ENCODE measurements at places on chromosomes 2 and 18.
A peak's percentile ranks its signal among the peaks of the same experiment; 100 is the strongest.

DNA sequence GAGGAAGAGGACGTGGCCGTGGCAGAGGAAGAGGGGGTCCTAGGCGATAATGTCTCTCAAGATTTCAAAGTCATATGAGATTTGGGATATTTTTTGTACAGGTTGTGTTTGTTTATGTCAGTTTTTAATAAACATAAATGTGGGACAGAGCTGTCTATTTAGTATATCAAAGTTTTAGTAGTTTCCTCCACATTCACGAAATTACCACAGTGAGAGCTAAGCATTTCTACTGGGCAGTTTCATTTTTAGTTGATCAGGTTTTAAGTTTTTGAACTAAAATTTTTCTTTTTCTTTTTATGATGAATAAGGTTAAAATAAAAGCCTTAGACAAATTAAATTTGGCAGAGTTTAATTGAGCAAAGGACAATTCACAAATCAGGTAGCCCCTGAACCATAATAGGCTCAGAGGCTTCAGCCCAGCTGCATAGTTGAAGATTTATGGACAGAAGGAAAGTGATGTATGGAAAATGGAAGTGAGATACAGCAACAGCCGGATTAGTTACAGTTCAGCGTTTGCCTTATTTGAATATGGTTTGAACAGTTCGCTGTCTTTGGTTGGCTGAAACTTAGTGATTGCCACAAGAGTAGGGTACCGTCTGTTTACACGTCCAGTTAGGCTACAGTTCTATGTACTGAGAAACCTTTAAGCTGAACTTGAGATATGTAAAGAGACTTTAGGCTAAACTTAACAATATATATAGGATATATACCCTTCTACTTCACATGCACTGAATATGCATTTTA is 17.1 kb downstream of the SNRPD1 start:
- no peak for DNase-seq

DNA sequence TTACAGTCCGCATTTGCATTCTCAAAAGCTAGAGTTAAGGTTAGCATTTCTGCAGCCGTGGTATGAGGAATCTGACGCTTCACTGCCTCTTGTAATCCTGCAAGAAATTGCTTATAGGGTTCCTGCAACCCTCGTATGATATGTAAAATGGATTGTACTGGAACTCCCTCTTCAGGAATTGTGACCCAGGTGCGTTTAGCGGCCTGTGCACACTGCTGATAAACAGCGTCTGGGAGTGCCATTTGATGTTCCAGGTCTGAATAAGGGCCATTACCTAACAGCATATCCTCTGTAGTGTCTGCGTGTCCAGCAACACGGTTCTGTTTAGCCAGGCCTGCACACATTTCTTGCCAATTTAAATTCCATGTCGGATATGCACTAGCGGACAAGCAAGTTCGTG is 42.5 kb downstream of the CXCR4 start:
- no peak for DNase-seq

DNA sequence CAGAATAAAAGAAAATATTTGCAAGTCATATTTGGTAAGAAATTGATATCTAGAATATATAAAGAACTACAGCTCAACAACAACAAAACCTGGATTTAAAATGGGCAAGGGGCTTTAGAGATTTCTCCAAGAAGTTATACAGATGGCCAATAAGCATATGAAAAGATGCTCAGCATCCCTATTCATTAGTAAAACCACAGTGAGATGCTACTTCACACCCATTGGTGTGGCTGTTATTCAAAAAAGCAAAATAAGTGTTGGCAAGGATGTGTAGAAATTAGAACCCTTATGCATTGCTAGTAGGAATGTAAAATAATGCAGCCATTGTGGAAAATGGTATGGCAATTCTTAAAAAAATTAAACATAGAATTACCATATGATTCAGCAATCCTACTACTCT is 29.8 kb downstream of the TANK start:
- no peak for DNase-seq

- no peak for DNase-seq
Measured at GRCh38 chr2:25068217-25068616, 26.3 kb downstream of the EFR3B start.

DNA sequence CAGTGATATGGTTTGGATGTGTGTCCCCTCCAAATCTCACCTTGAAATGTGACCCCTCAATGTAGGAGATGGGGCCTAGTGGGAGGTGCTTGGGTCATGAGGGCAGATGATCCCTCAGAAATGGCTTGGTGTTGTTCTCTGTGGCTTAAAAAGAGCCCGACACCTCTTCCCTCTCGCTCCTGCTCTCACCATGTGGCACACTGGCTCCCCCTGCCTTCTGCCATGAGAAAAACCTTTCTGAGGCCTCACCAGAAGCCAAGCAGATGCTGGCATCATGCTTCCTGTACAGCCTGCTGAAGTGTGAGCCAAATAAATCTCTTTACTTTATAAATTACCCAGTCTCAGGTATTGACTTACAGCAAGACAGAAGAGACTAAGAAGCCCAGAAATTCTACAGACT is 357.1 kb downstream of the NRXN1 start:
- no peak for DNase-seq

- DNase-seq, result no peak
Measured at GRCh38 chr2:144159240-144159639, 360.7 kb downstream of the ZEB2 start.

DNA sequence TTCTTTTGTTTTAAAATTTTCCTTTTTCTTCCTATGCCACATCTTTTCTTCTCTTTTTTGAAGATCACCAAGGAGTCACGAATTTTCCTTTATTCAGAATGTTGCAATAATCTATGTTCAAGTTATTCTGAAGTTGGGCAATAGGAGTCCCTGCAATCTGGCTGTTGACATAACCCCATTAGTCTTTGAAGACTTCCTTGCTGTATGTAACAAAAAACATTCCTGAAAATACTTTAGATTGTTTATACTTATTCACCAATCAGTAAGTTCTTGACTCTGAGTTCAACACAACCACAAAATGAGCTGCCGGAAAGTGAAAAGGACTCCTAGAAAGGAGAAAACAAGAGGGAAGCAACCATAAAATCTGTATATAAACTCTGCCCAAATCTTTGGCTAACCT is 62.8 kb downstream of the TMEM237 start:
- no peak for DNase-seq

DNA sequence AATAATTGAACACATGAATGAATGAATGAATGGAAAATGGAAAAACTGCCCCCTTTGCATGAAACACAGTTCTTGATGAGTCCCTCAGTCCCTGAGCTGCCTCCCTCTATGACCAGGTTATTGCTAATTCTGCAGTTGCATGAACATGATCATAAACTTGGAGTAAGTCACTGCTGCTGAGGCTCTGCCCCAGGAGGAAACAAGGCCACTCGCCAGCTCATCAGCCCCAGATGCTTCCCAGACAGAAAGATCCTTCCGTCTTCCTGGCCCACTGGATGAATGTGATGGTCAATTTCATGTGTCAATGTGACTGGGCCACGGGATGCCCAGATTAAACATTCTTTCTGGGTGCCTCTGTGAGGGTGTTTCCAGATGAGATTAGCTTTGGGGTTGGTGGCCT is 16.4 kb downstream of the GPR45 start:
- no peak for DNase-seq

- DNase-seq, result no peak
Measured at GRCh38 chr2:240930631-240931318, 24.6 kb downstream of the CROCC2 start.

GRCh38 chr2:55856936-55857335 is 66.6 kb downstream of the EFEMP1 start:
- DNase-seq, result no peak

GRCh38 chr2:136022396-136023146 is 37.1 kb upstream of the DARS1 start:
- no peak for DNase-seq

GRCh38 chr18:21979759-21980158 is 189.6 kb upstream of the GATA6 start:
- DNase-seq, result no peak

DNA sequence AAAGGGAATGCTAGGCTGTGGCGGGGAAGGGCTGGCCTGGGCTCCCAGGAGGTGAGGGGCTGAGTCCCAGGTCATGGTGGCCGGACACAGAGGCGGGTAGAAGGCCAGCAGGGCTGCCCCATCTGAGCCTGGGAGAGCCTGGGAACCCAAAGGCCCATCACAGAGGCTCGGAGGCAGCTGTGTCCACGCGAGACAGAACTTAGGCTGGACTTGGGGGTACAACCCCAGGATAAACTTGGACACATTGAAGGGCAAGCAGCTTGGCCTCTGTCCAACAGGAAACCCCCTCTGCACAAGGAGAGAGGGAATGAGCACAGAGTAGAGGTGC is 95.9 kb downstream of the ZFP36L2 start:
- no peak for DNase-seq

- DNase-seq, result no peak
Measured at GRCh38 chr2:189581354-189582139, 961 bp upstream of the SLC40A1 start.

GRCh38 chr2:108621087-108621559 is 86.9 kb downstream of the LIMS1 start:
- DNase-seq, result peak; percentile 48

DNA sequence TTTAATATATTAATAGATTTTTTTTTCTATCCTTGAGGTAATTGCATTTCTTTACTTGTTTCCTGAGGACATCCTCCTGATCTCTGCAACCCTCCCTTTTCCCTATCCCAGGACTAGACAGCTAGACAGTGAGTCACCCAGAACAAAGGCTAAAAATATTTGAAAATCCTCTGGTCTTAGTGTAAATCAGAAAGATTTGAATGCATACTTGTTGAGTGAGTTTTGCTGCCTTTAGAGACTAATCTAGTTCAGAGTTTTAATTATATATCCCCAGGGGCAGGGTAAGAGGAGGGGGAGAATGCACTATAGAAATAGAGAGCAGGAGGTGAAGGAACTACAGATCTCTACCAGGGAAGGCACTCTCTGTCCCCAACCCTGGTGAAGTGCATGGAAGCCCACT is 202.3 kb upstream of the TCF4 start:
- no peak for DNase-seq

DNA sequence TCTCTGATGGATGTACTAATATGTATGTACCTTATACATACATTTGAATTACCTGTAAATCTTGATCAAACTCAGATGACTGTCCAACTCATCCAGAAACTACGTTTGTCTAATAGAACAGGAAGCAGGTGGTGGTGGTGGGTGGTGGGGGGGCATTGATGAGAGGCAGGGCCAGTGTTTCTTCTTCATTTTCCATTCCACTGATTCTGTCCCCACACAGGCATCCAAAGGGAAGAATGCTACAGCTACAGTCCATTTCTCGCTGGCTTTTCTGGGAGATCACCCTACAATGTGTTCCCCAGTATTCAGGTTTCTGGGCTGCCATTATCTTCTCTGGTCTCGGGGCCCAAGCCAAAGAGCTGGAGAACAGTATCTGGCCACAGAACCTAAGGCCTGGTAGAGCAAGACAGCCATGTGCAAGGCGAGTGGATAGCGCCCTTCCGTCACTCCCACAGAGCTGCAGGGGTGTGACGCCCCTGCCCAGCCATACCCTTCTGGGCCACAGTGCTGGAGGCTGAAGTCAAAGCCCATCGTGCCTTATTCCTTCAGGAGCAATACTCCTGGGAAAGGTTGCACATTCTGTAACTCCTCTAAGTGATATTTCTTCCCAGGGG is 54.5 kb downstream of the BCL11A start:
- no peak for DNase-seq

GRCh38 chr2:7031547-7032245 is 114.5 kb downstream of the RNF144A start:
- no peak for DNase-seq

DNA sequence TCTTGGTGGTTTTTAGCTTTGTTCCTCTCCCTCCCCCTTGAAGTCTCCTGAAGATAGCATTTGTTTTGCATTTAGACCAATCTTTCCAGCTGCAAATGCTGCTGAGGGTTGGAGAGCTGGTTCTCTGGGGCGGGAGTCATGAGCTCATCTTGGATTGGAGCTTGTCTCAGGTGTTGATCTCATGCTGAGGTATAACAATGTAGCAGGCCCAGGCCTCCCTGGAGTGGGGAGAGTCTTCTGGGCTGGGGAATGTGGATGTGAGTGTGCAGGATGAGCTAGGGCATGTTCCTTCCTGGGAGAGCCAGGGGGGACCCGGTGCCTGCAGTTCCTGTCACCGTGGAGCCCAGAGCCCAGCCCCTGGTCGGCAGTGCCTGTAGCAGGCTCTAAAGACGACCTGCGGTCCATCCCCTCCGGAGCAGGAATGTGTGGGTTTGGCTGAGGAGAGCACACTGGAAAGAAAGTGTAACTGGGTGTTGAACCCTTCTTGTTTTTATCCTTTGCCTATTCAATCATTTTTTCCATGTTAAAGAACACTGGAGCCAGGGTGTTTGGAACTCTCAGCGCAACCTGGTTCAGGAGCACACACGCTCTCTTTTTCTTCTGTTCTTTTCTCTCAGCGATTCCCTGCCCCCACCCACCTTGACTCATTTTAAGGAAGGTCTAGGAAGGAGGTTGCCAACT is 2.7 kb downstream of the ZNF532 start:
- no peak for DNase-seq

DNA sequence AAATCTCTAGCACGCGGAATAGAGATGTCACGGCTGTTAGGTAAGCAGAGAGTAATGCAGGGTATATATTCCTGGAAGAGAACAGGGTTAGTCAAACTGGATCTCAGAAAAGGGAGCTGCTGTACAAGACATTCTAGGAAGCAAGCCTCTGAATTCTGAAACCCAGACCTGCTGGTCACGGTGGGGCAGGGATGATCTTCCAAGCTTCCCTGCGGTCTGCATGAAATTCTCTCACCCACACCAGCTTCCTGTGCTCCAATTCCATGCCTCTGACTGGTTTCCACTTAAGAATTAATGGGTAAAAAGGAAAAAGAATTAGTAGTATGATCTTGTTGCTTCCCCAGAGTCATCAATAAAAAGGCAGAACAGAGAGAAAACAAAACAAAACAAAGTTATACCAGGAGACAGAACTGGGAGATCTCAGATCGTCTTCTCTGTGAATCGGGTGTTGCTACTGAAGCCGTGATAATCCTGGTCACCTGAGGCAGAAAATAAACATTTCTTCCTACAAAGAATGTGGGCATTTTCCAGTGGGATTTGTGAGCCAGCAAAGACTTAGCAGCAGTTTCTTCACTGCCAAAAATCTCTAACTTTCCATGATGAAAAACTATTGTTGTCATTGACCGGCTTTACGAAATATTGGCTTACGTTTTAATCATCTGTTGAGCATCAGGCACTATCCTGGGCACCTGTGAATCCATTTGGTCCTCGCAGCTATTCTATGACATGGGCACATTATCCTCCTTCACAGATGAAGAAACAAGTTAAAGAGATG is 5.3 kb upstream of the CYP27C1 start:
- no peak for DNase-seq

- DNase-seq, result no peak
Measured at GRCh38 chr2:174247474-174248186, 702 bp downstream of the OLA1 start.

- no peak for DNase-seq
Measured at GRCh38 chr2:203376173-203376572, 48.0 kb downstream of the ABI2 start.

Measured in activated CD8-positive, alpha-beta memory T cell treated with anti-CD3 and anti-CD28 coated beads for 48 hours (primary cell).